ENCODE measurements at places on chromosomes 12 and 14.

- DNase-seq = no peak
These were observed 13.0 kb downstream of the ISCU start for GRCh38 chr12:108575199-108575912.

- DNase-seq = no peak
These were observed 10.7 kb upstream of the FRS2 start for GRCh38 chr12:69459477-69459876.

- no peak for DNase-seq
These were observed 24.2 kb downstream of the CHST11 start for GRCh38 chr12:104480826-104481440.

- DNase-seq = no peak
These were observed 235.2 kb upstream of the CRY1 start for GRCh38 chr12:107328442-107329133.

- DNase-seq = peak; percentile 28
These were observed 75.0 kb downstream of the BICD1 start for GRCh38 chr12:32181498-32182175.

DNA sequence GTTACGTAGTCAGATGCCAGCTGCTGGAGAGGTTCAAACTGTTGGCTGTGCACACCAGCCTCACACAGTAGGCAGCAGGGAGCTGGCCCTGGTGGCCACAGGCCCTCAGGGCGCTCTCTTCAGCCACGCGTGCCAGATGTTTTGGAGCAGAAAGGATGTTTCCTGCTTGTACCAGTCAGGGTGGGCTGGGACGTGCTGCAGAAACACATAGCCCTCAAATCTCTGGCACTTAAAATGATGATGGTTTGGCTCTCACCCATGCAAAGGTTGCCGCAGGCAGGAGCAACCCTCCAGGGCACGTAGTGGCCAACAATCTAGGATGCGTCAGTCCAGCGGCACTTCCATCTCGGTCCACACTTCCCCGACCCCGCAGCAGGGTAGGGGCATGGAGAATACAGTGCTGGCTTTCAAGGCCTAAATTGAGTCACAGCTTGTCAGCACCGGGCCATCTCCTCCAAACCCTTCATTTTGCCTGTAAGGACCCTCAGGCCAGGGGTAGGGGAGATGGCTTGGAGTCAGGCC, 1.7 kb upstream of the FAM181A start:
- DNase-seq = no peak

DNA sequence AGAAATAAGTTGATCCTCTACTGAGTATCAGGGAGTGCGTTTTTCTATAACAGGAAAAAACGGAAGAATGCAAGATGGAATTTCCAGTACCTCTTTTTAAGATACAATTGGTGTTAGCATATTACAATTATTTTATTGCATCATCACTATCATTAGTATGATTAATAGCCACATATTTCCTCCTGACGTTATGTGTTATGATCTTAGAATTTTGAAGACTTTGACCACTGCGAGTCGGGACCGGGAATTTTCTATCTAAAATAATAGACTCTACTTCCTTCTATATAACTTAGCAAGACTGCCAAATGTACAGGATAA, 679 bp upstream of the SAV1 start:
- DNase-seq = no peak

DNA sequence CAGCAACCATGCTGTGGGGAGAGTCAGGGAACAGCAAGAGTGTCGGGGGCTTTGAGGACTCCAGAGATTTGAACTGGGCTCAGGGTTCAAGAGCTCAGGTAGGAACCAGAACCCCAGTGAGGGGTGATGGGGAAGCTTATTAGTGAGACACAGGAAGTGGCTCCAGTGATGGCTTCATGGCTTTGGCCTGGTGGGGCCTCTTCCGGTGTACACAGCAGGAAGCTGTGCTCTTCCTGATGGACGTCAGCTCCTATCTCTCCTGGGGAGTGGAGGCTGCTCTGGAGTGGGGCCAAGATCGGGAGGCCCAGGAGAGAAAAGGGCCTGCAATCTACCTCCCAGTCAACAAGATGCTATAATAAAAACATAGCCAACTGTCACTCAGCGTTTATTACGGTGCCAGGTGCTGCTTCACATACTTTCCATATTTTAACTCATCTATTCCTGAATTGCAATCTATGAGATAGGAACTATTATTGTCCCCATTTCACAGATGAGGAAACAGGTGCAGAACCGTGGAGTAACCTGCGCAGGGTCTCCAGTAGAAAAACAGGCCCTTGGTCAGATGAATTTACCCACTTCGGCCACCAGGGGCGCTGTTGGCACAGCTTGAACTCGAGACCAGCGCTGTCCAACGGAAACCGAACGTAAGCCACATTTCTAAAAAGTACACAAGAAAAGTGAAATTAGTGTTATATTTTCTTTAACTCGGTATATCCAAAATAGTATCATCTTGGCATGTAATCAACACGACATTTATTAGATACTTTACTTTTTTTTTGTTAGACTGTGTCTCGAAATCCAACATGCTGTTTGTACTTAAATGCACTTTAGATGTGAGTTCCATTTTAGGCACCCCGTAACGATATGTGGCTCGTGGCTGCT, 63.6 kb upstream of the DLK1 start:
- peak; percentile 79 for DNase-seq

GRCh38 chr12:111650912-111651311, 34.8 kb downstream of the BRAP start:
- DNase-seq = no peak

DNA sequence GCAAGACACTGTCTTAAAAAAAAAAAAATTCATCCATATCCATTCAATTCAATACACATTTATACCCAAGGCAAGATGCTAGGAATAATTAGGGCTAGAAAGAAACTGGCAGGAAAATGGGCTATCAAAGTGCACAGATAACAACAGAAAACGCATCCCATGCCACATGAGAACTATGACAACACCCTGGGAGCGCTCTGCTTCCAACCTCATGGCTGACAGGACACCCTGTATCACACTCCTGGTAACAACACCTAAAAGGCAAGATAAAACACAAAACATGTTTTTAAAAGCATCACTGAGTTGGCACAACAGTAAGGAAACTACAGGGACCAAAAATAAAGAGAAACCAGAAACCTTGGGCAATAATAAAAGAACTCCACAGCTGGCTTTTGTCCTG, 54.9 kb downstream of the ZFYVE21 start:
- DNase-seq = no peak

DNA sequence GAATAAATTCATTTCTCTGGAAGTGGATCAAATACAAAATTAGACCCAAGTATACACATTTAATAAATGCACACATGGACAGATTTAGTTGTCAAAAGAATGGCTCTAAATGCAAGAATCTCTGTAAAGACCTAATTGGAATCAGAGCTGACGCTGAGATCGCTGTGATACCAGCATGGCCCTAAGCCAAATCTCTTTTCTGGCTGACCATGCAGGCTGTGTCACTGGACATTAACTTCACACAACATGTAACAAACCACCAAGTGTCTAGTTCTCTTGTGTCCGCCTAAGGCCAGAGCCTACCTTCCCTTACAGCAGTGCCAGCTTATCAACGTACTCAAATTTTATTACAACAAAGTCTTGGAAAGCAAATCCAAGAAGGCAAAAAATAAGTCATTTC, 127.5 kb downstream of the MED13L start:
- no peak for DNase-seq

GRCh38 chr14:84610086-84610485, 919.9 kb upstream of the FLRT2 start:
- no peak for DNase-seq

- no peak for DNase-seq
These were observed 25.2 kb downstream of the MIA2 start for GRCh38 chr14:39258782-39259545.

DNA sequence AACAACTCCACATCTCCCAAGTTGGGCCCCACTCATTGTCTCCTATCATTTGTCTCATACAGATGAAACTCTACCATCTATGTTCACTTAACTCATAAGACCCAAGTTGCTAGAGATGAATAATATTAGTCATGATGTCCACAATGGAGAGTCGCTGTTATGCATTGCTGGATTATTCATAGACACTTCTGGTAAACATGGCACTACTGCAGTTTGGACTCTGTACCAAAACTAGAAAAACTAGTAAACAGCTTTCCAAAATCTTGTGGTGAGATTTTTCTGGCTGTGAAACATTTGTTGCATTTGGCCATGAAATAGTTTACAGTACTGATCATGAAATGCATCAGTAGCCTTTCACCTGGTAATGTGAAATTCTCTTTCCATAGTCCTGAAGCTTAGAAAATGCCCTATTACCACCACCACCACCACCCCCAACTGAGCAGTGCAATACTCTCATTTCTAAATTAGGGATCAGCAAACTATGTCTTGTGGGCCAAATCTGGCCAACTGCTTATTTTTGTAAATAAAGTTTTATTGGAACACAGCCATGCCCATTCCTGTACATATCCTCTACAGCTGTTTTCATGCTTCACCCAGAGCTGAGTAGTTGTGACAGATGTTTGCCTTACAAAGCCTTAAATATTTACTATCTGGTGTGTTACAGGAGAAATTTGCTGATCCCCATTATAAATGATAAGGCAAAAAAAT, 236.5 kb downstream of the DPF3 start:
- DNase-seq = no peak

DNA sequence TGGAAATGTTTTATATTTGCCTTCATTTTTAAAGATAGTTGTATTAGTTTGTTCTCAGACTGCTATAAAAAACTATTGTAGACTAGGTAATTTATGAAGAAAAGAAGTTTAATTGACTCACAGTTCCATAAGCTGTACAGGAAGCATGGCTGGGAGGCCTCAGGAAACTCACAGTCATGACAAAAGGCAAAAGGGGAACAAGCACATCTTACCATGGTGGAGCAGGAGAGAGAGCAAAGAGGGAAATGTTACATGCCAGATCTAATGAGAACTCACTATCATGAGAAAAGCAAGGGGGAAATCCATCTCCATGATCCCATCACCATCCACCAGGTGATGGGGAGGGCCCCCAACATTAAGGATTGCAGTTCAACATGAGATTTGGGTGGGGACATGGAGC, 35.5 kb upstream of the UNC79 start:
- no peak for DNase-seq

- DNase-seq = no peak
These were observed 107.4 kb downstream of the AEBP2 start for GRCh38 chr12:19546611-19547162.

DNA sequence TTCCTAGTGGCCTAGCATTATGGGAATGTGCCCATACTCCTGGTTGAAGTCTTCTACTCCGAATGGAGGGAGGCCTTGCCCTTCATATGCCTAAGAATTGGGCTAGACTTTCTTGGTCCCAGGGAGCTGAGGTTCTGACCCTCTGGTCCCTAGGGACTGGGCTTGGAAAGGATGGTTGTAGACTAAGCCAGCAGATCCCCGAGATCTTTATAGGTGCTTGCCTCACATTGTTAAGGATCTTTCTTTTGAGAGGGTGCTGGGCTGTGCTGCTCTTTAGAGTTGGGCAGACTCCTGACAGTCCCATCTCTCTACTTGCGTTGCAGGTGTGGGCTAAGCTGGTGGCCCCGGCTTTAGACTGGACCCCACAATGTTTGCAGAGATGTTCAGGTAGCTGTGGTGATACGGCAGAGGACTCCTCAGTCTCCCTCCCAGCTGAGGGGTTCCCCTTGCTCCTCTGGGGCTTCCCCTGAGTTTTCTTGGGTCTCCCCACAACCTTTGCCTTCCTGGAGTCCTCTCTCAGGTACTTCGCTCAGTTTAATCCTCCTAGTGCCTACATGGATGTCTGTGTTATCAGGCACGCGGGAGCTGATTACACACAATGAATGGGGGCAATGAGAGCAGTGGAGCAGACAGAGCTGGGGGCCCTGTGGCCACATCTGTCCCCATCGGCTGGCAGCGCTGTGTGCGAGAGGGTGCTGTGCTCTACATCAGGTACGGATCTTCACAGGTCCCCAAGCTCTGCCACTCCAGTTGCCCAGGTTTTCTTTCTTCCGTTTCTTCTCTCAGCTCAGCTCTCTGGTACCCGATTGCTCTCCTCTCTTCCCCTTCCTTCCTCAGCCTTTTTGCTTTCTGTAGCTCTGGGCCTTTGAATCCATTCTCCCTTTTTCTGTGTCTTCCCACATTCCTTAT, 1.3 kb downstream of the MBD6 start:
- no peak for DNase-seq

DNA sequence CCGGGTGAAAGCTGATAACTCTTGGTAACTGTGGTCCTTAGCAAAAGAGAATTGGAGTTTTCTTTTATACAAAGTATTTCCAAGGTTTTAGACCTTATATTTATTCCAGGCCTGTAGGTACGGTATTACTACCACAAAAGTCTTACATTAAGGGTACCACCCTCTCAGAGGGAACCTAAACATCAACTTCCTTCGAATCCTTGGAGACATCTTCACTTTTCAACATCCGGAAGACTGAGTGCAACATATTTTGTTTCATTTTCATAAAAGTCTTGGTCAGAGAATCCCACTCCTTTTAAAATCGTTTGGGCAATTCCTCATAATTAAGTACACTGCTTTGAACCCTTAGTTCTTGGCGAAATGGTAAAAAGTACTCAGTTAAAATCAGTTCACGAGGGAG, 1.2 kb downstream of the CNOT2 start:
- no peak for DNase-seq

- DNase-seq = no peak
These were observed 283.6 kb downstream of the DPF3 start for GRCh38 chr14:72610096-72610830.

DNA sequence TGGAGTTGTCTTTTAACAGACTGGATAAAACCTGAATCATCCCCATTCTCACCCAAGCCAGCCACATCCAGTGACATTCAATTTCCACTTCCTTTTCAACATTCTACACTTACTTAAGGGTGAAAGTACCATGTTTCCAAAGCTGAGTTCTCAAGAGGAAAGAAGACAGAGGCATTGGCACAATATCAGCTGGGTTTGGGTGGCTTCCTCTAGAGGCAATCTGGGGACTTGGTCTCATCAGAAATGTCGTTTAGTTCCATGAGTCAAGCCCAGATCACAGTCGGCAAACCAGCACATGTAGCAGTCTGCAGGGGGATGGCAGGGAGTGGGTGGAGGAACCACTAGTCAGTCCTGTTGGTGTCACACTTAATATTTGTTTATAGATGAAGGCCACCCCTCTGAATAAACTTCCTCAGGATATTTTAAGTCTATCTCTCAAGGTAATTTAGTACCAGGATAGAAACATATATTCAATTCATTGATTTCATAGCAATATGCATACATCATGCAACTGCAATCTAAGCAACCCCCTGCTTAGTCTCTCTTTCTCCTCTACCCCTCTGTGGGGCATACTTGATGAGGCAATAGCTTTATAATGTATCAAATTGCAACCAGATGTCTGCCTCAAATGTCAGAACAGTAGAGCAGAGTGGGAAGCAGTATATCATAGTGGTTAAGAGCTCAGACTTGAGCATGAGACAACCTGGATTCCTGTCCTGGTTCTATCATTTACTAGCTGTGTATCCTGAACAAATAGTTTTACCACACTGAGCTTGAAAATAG, 3.0 kb downstream of the SRRM4 start:
- DNase-seq = peak; percentile 88

GRCh38 chr12:53770281-53770680, 18.5 kb upstream of the CISTR start:
- DNase-seq = no peak

- no peak for DNase-seq
These were observed 25.5 kb downstream of the SCARB1 start for GRCh38 chr12:124837958-124838803.

All from NCI-H524 (cell line).